SK-N-DZ (cell line): ENCODE measurements at places on chromosomes 2 and 18.

GRCh38 chr2:159164457-159164911 is 122.0 kb downstream of the WDSUB1 start:
- DNase-seq: no peak

GRCh38 chr2:209834767-209835166 is 63.1 kb downstream of the UNC80 start:
- DNase-seq: no peak

DNA sequence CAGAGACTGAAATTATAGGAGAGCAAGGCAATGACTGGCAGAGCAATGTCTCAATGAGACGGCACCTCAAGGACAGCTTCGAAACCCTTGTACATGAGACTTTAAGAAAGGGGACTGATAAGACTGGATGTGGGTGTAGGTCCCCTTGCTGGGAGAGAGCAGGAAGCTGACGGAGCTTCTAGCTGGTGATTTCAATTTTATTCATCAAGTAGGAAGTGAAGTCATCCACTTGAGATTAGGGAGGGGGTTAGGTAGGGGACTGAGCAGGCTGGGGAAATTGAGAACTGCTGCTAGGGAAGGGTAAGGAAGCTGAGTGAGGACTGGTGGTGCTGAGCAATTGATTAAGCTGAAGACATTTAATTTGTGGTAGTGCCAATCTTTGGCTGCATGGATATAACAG is 99.5 kb upstream of the ITGB6 start:
- no peak for DNase-seq

GRCh38 chr2:30514848-30515435 is 67.9 kb downstream of the LCLAT1 start:
- no peak for DNase-seq
